ENCODE measurements at places on chromosomes 7 and 10.

GRCh38 chr7:7498856-7499255 lies 36.8 kb downstream of the COL28A1 start:
- no peak for DNase-seq

DNA sequence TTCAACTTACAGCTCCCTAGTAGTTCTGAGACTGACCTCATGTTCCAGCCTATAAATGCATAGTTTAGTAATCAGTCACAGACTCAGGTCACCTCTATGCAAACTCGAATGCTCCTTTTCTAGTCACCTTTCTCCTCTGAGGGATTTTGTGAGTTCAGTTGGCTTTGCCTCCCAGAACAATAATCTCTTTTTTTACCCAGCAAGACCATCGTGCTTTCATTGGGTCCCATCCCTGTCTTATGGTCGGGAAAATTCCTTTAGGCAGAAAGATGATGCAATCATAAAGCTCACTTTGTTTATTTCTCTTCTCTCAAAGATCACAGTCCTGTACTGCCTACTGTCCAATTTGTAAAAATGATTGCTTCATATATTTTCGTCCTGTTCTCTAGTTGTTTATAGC lies 38.4 kb downstream of the TWIST1 start:
- DNase-seq: peak; percentile 59

DNA sequence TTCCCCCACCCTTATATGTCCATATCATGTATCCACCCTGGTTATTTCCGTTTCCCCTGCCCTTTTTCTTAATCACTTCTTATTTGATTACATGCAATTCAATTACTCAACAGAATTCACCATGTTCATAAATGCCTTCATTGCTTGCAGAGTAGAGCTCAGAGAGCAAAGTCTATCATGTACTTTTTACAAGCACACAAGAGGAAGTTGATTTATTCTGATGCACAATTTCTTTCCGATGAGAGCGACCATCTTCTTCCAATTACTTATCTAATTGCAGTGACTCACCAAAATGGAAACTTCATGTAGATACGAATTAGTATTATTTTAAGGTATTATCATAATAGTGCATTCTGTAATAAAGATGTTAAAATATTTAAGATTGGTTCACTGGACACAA lies 430.5 kb upstream of the KLF6 start:
- peak; percentile 37 for DNase-seq

GRCh38 chr10:115795964-115796363 lies 477.0 kb downstream of the GFRA1 start:
- no peak for DNase-seq

GRCh38 chr7:44534087-44534486 lies 7.0 kb downstream of the NPC1L1 start:
- DNase-seq: peak; percentile 5

- peak; percentile 52 for DNase-seq
Observed at GRCh38 chr7:106767498-106768323, 97.4 kb upstream of the PIK3CG start.

DNA sequence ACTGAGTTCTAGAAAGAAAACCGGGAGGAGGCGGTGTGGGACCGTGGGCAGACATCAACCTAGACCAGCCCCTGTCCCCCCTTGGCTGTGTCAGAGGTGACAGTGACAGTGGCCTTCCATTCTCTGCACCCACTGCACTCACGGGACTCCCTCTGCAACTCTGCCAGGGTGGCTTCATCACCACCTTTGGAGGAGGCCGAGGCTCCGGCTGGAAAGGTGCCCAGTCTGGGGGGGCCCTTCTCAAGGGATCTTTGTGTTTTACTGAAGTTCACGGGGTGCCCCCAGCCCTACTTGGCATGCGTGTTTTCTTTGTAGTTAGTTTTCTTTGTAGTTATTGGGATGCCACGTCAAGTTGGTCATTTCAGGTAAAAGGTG lies 417.6 kb downstream of the DNAJB6 start:
- no peak for DNase-seq

GRCh38 chr10:49180444-49180860 lies 7.7 kb downstream of the TMEM273 start:
- DNase-seq: no peak

- no peak for DNase-seq
Observed at GRCh38 chr10:51085204-51085603, 10.9 kb downstream of the PRKG1 start.

GRCh38 chr7:43906331-43907010 lies at the start of gene URGCP:
URGCP (minus strand) TSS chr7:43906596; CDS start chr7:43906575, 21 bp downstream.
- no peak for DNase-seq

- DNase-seq: no peak
Observed at GRCh38 chr10:16187161-16187560, 249.6 kb upstream of the PTER start.

DNA sequence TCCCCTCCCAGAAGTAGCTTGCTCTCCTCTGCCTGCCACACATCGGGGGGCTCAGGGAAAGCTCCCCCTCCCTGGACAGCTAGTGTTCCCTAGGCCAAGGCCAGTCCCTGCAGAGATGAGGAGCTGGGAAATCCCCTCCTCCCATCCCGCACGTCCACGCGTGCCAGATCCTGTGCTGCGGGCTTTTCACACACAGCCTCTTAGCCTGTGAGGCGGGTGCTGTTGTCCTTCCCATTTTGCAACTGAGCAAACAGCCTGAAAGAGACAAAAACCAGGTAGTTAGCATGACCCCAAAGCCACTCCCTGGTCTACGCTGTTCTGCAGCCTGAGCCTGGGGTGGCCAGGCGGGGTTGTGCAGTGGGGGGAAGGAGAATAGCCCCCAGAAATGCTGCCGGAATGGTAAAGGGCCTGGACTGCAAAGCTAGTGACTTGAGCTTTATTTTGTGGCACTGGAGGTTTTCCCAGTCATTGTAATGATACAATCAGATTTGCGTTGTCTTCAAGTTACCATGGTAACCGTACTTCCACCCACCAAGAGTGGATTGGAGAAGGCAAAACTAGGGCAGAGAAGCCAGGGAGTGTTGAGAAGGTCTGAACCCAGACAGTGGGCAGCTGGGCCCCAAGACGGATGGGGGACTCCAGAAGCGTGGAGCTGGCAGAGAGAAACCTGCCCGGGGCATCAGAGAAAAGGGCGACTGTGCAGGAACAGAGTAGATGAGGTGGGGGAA lies 98.6 kb upstream of the KCTD7 start:
- peak; percentile 18 for DNase-seq

DNA sequence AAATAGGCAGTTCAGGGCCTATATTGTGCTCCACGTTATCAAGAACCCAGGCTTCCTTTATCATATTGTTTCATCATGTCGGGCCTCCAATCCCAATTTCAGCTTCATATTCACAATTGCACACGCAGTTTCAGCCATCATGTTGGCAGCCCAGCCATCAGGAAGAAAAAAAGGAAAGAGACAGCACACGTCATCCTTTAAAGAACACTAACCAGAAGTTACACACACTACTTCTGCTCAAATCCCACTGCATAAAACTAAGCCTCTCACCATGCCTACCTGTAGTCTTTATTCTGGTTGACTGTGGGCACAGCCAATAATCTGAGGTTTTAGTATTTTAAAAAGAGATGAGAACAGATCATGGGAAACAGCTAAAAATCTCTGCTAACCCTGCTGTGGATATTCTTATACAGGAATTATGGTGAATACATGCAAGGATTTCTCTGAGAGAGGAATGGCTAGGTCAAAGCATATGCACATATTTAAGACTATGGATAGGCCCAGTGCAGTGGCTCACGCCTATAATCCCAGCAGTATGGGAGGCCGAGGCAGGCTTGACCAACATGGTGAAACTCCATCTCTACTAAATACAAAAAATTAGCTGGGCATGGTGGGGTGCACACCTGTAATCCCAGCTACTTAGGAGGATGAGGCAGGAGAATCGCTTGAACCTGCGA lies 534.4 kb downstream of the ETV1 start:
- DNase-seq: no peak

- no peak for DNase-seq
Observed at GRCh38 chr10:73591935-73592699, 975 bp upstream of the USP54 start.

GRCh38 chr10:36469585-36469984 lies 655.8 kb upstream of the ANKRD30A start:
- peak; percentile 71 for DNase-seq

DNA sequence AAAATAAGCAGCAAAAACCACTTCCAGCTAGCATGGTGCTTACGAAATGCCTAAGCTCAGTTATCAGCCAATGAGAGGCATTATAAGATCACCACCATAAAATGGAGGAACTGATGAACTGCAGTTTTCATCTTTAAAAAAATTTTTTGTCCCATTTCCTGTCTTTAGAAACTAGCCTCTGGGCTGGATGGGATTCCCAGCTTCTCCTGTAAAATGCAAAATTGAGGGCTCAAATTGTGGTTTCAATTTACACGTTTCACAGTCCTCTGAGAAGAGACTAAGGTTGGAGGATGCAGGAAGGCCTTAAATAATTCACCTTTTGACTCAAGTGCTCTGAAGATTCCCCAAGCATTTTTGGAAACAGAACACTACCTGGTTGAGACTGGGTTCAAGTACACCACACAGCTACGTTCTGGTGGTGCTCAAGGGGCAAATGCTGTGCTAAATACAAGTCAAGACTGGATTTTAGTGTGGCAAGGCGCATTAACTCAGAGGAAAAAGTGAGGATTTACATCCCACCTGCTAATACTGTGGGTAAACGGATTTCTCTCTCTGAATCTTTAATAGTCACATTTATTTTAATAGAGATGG lies 951 bp downstream of the ZNF25 start:
- peak; percentile 42 for DNase-seq

- no peak for DNase-seq
Observed at GRCh38 chr7:51075681-51076580, 240.7 kb downstream of the COBL start.

- DNase-seq: no peak
Observed at GRCh38 chr7:104371216-104371979, 43.0 kb downstream of the LHFPL3 start.

- DNase-seq: peak; percentile 63
Observed at GRCh38 chr7:2451171-2452073, 24.8 kb downstream of the GRIFIN start.

DNA sequence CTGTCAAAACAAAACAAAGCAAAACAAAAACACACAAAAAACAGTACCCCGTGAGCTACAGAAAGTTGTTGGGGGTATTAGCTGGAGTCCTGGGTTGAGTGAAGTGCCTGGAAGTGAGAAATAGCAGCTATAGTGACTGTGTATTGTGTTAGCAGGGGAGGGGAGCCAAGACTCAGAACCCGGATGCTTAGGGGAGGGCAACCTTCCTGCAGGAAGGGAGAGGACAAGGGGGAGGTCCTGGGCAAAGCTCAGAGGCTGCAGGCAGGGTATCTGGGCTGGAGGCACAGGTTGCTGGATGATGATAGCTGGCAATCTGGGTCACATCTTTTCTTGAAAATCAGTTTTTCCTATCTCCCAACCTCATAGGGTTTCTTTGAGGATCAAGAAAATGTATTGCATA lies 75.8 kb upstream of the PARD3 start:
- no peak for DNase-seq

- DNase-seq: no peak
Observed at GRCh38 chr10:112784022-112784461, 166.0 kb upstream of the TCF7L2 start.

DNA sequence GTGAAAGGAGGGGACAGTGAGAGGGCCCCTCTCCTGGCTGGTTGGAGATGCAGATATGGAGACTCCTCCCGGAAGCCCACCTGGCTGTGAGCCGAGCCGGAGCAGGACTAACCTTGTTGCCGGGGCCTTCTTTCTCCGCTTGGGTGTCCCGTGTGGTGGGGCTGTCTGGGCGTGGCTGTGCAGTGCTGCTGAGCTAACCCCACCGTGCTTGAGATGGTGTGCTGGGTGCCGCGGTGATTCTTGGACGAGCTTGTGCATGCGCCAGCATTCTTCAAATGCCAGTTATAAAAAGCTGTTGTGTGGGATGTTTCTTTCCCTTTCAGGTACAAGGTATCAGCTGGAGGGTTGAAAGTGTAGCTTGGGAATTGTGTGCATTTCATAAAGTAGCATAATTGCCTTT lies 48.8 kb downstream of the DAGLB start:
- no peak for DNase-seq

DNA sequence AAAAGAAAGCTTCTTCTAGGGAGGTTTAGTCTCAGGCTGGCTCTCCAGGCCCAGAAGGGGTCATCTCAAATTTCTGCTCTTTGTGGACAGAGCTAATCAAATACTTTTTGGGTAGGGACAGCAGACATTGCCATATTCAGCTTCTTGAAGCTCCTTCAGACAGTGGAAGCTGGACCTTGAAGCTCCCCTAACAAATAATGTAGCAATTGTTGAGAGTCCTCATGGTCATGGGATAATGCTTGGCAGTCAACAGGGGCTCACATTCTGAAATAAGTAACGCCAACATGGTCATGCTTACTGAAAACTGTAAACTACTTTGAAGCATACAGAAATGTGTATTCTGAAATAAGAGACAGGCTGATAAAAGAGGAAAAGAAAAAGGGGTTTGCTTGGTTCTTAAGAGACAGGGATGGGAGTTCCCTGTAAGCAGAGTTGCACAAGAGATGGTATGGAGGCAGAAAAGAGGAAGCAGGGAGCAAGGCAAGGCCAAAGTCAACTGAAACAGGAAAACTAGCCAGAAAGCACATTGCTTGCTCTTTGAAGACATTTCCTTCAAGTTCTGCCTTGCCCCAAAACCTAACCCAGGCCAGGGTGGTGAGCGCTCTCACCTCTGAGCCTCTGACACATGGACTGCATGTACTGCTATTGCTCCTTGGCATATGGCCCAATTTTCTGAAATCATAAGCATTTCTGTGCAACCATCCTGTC lies 53.1 kb upstream of the KMT2E start:
- peak; percentile 74 for DNase-seq

GRCh38 chr7:154856733-154857132 lies 146.2 kb downstream of the PAXIP1 start:
- DNase-seq: no peak

GRCh38 chr7:132655131-132655727 lies 79.0 kb upstream of the PLXNA4 start:
- DNase-seq: peak; percentile 24

DNA sequence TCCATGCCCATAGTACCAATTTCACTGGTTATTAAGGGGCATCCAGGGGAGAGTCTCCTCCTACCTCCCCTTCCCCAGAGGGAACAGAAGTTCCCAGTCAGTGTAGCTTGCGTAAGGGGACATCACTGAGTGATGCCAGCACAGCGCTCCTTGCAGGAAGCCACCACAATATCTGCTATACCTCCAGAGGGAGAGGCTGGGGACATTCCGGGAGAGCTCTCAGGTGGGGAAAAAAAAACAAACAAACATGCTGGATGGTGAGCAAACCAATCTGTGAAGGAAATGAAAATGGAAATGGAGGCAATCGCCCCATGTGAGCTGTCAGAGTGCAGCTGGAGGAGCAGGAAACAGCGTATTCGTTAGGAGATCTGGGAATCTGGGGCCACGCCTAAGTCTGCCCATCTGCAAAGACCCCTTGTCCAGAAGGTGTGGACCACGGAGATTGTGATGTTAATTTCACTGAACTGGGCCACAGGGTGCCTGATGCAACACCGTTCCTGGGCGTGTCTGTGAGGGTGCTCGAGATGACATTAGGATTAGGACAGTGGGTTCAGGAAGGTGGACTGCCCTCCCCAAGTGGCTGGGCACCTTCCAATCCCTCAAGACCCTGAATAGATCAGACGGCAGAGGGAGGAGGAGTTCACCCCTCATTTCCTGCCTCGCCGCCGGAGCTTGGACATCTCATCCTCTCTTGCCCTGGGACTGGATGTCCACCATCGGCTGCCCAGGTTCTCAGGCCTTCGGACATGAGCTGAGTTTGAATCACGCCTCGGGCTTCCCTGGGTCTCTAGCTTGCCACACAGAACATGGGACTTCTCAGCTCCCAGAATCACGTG lies 30.5 kb downstream of the GNA12 start:
- no peak for DNase-seq

GRCh38 chr7:164882-165660 lies 27.3 kb upstream of the FAM20C start:
- DNase-seq: no peak
